Ecto neural progenitor cell (in vitro differentiated cells): ENCODE measurements at places on chromosomes 16 and 17.

- DNase-seq, result no peak
Observed at GRCh38 chr17:9887508-9887907, 17.6 kb downstream of the RCVRN start.

- peak; percentile 67 for DNase-seq
Observed at GRCh38 chr17:21452377-21453143, 76.4 kb downstream of the KCNJ12 start.

- DNase-seq, result no peak
Observed at GRCh38 chr16:27344721-27345120, 30.9 kb downstream of the IL4R start.

DNA sequence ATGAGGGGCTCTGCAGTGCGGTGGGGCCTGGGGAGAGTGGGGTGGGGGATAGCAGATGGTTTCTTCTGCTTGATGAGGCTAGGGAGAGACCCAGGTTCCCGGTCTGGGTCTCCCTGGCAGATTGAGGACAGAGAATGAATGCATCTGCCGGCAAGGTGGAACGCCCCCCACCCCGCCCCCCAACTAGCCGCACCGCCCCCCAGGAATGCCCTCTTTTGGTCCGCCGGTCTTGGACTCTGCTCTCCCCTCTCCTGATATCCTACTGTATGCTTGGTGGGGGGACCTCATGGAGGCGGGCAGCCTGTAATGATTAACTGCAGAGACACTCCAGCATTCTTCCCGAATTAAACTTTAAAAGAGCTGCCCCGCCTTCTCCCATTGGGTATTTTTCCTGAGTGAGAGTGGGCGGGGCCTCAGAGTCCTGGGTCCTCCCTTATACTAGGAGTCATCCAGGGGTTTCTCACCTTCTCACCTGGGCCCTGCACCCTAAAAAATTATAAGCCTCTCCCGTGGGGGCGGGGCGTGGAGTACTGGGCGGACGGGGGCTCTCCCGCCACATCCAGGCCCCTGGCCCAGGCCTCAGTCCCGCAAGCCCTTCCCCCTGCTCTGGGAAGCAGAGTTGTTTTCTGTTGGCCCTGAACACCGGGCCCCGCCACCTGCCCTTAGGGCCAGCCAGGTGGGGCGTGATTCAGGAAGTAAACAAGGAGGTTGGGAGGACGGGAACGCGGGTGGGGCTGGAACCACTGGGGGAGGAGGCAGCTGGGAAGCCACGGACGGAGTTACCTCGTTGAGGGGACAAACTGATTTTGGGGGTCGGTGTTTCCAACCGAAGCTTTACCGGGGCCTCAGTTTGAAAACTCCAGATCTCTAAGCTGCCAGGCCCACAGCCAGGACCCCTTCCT lies 1.5 kb downstream of the GRB7 start:
- peak; percentile 74 for DNase-seq

GRCh38 chr17:66467766-66468165 lies 165.4 kb downstream of the PRKCA start:
- no peak for DNase-seq

- DNase-seq, result no peak
Observed at GRCh38 chr17:33178681-33179080, 114.4 kb downstream of the ASIC2 start.

- DNase-seq, result no peak
Observed at GRCh38 chr16:17225541-17225940, 245.2 kb downstream of the XYLT1 start.

DNA sequence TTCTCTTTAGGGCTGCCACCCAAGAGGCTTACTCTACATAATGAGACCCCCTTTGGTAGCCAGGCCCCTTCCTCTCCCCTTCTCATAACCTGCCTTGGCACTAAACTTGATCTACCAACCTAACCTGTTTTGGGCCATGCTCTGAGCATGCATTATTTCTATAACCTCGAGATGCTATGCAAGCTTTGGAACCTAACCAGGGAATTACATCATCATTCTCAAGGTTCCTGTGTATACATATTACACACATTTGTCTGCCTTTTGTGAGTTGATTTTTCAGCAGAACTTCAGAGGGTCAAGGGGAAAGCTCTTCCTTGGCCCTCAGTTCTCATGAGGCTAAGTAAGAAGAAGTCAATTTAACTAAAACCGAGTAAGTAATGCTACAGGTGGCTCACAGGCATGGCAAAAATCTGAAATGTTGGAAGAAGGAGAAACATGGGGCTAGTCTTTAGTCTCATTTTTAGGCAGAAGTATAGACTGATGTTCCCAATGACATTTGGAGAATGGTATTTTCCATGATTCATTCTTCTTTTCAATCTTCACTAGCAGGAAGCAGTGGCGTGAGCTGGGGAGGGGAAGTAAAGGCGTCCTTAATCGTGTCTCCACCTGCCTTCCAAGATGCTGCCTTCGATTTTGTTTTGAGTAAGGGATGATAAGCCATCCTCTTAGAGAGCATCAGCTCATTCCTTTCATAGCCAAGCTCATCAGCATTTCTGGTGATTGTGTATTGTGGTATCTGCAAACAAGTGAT lies 308.4 kb downstream of the ABCC12 start:
- no peak for DNase-seq

DNA sequence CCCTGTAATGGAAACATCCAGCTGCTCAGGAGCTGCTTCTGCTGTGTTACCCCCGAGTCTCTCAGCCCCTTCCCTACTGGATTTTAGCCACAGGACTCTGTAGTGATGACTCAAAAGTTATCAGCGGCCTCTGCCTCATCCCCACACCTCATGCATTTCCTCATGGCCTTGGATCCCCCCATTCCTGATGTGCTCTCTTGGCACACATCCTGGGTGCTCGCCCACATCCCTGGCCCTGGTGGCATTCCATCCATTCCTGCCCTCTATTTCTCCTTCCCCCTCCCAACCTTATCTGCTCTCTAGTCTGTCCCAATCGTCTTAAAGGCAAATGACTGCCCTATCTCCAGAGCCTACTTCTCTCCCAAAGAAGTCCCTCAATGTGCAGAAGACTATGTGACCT lies 24.6 kb downstream of the MARF1 start:
- no peak for DNase-seq

GRCh38 chr16:87734644-87735043 lies 31.1 kb downstream of the KLHDC4 start:
- no peak for DNase-seq

DNA sequence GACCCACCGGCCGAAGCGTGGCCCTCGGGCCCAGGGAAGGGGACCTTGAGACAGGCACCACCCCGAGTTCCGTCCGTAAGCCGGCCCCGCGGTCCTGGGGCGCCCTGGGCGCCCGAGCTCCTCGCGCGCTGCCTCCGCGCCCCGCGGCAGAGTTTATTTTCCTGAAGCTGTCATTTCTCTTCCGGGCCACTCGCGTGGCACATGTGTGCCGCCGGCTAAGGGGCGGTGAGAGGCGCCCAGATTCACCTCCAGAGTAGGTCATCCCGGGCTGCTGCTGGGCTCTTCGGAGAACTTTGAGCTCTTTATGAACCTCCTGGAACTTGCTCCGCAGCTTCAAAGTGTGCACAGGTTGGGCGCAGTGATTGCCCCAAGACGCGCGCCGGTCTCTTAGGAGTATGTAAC lies 489 bp downstream of the ZC3H18 start:
- peak; percentile 62 for DNase-seq

GRCh38 chr17:81402981-81403467 lies 7.8 kb downstream of the BAHCC1 start:
- no peak for DNase-seq

DNA sequence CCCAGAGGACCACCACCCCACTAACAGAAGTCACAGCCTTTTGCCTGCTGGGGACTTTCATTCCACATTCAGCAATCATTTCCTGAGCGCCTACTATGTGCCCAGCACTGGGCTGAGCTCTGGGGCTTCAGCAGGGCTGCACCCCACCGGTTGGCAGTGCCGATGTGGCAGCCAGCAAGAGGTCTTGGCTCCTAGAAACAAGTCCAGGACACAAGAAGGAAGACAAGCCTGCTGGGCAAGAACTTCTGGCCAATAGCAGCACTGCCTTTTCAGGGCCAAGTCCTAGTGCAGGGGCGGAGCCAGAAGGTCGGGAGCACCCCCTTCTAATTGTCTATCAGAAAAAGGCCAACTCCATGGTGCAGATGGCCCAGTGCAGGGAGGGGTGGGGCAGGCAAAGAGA lies 13.0 kb upstream of the HOXB9 start:
- DNase-seq, result no peak

GRCh38 chr16:65102326-65102725 lies 19.5 kb downstream of the CDH11 start:
- DNase-seq, result no peak

DNA sequence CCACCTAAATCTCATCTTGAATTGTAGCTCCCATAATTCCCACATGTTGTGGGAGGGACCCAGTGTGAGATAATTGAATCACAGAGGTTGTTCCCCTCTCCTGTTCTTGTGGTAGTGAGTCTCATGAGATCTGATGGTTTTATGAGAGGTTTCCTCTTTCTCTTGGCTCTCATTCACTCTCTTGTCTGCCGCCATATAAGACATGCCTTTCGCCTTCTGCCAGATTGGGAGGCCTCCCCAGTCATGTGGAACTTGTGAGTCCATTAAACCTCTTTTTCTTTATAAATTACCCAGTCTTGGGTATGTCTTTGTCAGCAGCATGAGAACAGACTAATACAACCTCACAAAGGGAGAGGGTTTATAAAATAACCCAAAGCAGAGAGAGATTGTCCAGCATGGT lies 367.4 kb downstream of the SNX29 start:
- DNase-seq, result no peak

DNA sequence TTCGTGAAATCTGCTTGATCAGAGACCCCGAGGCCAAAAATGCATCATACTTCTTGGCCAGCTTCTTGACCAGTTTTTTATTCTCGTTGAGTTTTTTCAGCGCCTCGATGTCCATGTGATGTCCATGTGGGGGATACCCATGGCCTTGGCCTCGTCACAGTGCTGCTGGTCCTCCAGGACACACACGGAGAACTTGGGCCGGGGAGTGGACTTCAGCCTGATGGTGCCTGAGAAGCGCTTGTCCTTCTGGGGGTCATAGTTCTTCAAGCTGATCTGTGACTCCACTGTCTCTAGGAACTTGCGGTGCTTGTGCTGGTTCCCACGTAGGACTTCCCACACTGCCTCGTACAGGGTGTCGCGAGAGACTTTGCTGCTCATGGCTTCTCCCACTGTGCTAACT lies 16.7 kb downstream of the COX4I1 start:
- no peak for DNase-seq

DNA sequence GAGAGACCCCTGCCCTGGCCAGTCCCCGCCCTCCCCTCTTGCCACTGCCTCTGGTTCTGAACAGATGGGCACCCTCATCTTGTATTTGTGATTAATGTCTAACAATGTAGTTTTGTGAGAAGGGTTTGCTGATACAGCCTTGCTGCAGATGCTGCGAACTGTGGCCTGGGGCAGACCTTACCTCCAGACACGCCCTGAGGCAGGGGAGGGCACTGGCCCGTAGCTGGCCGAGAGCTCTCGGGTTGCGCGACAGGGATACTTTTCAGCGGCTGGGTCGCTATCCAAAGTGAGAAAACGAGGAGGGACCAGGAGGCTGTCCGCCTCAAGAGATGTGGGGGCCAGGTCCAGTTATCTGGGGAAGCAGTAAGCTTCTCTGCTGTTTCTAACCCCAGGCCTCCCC lies 21.9 kb downstream of the STH start:
- DNase-seq, result no peak

DNA sequence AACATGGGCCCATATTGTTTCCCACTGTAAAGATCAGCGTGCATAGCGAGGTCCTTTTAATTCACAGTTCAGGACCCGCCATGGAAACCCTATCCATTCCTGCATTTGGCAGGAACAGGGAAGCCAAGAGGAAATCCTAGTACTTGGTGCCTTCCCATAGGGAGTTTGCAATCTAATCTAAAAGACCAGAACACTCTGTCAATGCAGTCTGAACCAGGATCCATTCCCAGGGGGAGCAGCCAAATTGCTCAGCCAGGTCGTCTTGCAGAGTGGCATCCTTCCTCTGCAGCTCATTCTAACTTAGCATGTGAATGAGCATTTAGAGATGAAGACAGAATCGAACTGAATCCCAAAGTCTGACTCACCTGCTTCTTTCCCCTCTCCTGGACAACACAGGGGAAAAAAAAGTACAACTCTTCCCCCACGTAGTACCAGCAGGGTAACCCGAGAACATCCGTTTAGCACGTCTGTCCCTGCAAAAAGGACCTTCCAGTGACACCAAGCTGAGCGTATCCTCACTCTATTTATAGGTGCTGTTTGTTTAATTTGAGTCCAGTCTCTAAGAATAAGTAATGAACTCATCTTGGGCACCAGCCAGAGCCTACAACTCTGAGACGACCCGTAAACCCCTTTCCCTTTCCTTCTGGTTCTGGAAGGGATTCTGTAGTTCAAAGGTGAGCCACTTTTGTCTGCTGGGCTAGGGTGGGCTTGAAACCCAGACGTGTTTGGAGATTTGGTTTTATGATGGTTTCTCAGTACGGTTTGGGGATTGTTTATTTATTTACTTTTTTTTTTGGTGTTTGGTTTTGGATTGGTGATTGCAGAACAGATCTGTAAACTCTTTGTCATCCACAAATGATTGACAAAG lies 74.5 kb downstream of the ERCC4 start:
- DNase-seq, result peak; percentile 14

DNA sequence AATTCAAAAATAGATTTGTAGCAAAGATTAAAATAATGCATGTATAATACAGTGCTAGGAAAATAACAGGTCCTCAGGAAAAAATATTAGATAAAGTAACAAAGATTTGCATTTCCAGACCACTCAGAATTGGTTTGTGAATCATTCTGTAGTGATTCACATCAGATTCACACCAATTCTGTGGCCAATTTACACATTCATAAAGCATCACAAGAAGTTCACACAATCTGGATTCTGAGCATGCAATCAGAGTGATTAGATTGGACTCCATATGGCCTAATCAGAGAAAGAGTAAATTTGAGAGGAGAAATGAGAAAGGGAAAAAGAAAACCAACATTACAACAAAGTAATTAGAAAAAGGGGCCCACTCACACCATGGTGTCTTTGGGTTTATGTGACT lies 36.0 kb upstream of the SLC47A1 start:
- no peak for DNase-seq

GRCh38 chr17:57560319-57560705 lies 184.8 kb downstream of the CCDC182 start:
- no peak for DNase-seq

DNA sequence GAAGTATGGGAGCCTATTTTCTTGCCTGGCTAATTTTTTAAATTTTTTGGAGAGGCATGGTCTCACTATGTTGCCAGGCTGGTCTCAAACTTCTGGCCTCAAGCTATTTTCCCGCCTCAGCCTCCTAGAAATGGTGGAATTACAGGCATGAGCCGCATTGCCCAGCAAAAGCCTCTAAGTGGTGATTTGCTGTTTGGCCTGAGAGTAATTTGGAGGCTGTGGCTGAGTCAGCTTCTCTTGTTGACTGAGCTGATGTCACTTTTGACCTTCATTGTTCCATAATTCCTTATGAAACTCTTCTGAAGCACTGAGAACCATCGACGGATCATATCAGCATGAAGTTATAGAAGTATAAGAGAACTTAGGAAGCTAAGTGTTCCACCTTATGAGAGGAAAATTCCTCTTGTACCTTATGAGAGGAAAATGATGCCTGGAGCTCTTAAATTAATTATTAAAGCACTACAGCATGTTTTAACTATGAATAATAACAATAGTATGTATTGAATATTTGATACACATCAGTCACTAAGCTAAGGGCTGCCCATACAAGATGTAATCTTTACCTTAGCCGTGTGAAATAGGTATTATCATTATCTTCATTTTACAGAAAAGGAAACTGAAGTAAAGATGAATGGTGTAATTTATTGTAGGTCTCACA lies 220.8 kb upstream of the MON1B start:
- DNase-seq, result no peak
